ENCODE measurements at places on chromosomes 16 and 17.

DNA sequence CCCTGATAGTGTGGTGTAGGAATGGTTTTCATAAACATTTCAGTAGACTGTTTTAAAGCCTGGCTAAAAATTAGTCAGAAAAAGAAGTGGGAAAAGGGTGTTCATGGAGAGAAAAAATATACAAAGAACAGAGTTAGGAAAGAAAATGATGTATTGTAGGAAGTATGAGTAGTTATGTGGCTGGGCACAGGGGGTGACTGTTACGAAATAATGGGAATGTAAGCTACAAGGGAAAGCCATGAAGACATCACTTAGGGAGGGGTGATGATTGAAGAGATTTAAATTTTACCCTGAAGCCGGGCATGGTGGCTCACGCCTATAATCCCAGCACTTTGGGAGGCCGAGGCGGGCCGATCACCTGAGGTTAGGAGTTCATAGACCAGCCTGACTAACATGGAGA is 55.3 kb downstream of the NUP88 start:
- no peak for DNase-seq

- peak; percentile 40 for DNase-seq
Observed at GRCh38 chr17:75110234-75110937, 617 bp downstream of the ARMC7 start.

- peak; percentile 84 for DNase-seq
Observed at GRCh38 chr17:80441133-80441578, 26.2 kb downstream of the ENDOV start.

DNA sequence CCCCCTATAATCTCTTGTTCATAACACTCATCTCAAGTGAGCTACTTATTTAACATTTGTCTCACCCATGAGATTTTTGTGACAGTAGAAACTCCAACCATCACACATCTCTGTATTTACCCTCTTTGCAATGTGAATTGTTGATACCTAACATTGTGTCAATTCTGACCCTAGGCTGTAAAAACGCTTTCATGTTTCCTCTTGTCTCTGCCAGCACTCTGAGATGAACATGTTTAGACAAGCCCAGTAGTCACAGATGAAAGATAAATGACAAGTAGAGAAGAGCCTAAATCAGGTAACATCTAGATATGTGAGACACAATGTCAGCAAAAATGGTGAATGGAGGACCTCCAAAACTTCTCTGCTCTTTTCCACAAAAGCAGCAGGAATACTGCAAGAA is 1254.5 kb upstream of the GOT2 start:
- DNase-seq: no peak

DNA sequence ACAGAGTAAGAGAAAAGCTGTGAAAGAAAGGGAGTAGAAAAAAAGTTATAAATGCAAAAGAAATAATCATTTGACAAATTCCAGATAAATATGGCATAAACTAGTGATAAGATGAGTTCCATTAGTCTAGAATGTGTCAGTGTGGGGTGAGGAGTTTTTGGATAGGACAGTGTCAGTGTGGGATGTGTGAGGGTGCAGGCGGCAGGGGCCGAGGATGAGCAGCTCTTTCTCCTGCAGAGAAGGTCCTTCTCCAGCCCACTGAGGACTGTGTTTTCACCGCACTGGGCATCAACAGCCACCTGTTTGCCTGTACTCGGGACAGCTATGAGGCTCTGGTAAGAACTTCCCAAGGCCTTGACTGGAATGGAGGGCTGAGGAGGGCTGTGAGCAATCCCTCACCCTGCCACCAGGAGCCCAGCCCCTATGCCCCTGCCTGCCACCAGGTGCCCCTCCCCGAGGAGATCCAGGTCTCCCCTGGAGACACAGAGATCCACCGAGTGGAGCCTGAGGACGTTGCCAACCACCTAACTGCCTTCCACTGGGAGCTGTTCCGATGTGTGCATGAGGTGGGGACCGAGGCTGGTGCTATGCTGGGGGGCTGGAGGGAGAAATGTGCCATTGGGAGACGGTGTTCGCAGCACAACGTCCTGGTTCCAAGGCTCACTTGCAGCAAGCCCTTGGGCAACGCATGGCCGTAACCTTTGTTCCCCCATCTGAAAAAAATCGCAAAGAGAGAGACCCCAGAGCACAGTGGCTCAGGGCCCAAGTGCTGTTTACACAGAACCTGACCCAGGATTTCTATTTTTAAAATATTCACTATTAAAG is 13.1 kb downstream of the RAPGEFL1 start:
- DNase-seq: peak; percentile 80

DNA sequence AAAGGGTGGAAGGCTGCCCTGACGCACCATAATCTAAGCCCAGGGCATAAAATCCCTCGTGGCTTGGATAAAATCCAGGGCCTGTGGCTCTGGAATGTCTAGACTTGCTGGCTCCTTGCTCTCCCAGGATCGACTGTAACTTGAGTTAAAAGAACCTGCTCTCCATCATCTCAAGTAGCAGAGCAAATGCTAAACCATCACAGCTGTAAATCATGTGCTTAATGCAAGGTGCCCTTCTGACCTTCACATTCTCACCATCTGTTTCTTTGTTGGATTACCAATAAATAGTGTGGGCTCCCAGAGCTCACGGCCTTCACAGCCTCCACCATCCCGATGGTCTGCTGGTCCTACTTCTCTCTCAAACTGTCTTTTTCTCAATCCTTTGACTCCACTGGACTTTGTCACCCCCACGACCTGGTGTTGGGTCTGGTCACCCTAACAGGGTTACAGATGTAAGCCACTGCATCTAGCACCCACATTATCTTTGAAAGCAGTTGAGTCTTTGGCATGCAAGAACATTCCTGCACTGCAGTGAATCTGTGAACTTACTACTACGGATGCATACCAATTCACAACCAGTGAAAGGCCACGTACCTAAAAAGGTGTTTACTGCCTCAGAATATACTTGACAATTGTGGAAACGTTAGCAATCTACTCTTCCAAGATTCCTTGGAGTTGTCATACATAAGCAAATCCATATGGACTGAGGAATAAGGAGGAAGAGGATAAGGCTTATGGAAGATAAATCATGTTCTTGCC is 15.3 kb downstream of the RSL1D1 start:
- peak; percentile 51 for DNase-seq

DNA sequence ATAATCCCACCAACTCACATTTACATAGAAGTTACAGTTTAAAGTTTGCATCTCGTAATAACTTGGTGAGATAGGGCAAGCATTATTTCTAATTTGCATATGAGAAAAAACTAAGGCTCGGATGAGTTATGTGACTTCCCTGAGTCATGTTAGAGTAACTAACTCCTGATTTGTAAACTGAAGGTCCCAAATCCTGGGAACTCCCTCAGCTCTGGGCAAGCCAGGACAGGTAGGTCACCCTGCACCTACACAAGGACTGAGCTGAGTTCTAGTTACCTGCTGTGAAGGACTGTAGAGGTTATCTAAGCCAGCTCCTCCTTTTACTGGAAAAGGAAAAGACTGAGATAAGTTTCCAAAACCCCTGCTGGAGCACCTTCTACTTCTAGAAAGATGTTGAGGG is 92.1 kb upstream of the HLF start:
- DNase-seq: no peak

GRCh38 chr16:61858988-61859387 is 177.2 kb downstream of the CDH8 start:
- no peak for DNase-seq

GRCh38 chr17:31412511-31412910 is 21.0 kb downstream of the RAB11FIP4 start:
- no peak for DNase-seq

- DNase-seq: no peak
Observed at GRCh38 chr16:88498576-88499208, 45.6 kb downstream of the ZFPM1 start.

- peak; percentile 39 for DNase-seq
Observed at GRCh38 chr16:19520861-19521331, 1.0 kb downstream of the GDE1 start.

DNA sequence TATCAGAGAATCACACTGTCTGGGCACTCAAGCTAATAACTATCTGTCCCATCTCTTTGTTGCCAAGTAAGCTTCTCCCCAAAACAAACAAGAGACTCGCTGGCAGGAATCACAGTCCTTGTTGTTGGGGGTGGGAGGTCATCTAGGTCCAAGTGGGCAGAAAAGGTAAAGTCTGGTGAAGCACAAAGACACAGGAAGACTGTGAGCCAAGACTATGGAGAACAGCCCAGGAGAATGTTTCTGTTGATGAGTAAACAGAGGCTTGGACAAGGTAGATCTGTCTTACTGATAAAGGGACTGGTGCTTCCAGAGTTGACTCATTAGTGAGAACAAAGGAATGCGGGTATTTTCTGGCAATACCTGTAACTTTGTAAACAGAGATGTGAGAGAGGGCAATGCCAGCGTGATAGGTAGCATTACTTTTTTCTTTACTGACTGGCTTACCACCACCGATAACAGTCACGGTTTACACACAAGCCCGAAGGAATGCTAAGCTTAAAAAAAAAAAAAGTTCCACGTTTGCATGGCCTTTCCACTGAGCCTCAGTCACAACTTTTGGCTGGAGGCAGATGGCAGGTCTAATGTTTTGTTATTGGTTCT is 11.5 kb upstream of the MMD start:
- DNase-seq: peak; percentile 81

- peak; percentile 90 for DNase-seq
Observed at GRCh38 chr17:20226814-20227482, 217.8 kb downstream of the SPECC1 start.

- DNase-seq: no peak
Observed at GRCh38 chr17:50813583-50813982, 21.8 kb upstream of the WFIKKN2 start.

- no peak for DNase-seq
Observed at GRCh38 chr16:64489449-64489848, 632.4 kb downstream of the CDH11 start.

DNA sequence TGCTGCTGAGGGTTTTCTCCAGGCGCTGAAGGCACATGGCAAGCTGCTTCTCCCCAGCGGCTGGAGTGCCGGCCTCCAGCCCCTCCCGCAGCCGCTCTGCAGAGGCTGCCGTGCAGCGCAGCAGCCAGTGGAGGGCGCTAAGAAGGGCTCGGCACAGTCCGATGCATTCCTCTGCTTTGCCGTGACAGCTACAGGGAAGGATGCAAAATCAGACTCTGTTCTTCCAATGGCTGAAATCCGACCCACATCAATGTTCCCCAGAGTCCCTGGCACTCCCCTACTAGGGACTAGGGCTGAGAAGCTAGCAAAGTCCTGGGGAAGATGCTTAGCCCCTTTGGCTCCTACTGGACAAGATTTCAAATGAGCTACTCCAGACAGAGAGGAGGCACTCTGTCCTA is 19.0 kb downstream of the MED24 start:
- DNase-seq: peak; percentile 88

DNA sequence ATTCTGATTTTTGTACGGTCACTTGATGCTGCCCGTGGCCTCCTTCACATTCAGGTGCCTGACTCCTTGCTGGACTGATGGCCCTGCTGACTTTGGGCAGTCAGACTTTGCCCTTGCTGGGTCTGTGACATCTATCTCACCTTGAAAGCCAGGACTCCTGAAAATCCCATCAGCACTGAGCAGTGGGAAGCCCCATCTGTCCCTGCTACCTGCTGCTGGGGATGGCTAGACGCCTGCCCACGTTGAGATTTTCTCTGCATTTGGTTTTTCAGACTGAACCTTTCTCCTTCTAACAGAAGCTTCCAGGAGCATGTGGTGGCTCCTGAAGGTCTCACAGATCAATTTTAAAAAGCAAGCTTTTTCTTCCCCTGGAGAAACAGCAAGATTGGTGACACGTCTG is 10.2 kb upstream of the ZNF18 start:
- DNase-seq: no peak

DNA sequence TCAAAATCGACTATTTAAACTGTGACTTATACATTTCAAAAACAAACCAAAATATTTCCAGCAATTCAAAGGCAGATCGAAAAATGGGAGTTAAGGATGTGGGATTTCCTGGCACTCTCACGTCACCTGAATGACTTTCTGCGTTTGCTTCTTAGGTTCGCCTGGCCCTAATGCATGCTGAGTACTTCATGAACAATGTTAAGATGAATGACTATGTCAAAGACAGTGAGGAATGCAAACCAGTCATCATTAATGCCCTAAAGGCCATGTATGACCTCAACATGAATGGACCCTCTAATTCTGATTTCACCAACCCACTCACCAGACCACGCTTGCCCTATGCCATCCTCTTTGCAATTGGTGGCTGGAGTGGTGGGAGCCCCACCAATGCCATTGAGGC is 7.3 kb downstream of the KLHL10 start:
- no peak for DNase-seq

DNA sequence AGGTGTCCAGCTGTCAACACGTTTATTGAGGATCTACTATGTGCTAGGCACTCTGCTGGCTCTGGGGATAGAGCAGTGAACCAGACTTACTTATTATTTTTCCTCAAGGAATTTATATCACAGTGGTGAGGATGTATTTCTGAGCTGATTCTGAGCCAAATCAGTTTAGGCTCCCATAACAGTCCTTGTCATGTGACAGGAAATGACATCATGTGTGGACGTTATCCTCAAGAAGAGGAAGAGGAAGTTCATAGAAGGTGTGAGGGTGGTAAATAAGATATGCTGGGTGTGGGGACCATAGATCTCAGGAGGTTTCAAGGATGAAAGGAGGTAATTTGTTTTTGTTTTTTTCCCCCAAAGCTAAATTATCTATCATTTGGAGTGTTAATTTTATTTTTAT is 873.5 kb upstream of the EEF2KMT start:
- DNase-seq: no peak

- peak; percentile 86 for DNase-seq
Observed at GRCh38 chr17:58352596-58353388, 791 bp upstream of the SUPT4H1 start.

DNA sequence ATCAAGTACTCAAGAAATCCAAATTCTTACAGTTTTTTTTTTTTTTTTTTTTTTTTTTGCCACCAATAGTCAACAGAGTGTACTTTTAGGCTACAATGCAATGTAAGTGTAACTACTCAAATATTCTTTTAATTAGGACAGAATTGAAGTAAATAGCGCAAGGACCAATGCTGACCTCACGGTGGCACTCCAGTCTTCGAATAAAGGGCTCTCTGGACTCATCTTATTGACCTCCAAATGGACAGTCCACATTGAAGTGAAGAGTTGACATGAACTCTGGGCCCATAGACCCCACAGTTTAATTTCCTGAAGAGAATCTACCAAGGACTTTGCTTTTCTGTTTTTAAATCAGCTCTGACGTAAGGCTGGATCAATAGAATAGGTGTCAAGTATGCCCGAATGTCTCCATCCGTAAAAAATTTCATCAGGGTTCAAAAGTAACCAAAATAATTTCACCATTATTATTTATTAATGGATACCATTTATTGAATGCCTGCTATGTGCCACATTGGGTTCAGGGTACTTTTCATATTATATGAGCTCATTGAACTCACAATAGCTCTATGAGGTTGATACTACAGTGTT is 7.3 kb upstream of the DDX52 start:
- DNase-seq: peak; percentile 33

- peak; percentile 22 for DNase-seq
Observed at GRCh38 chr16:62041401-62041800, 5.2 kb upstream of the CDH8 start.

DNA sequence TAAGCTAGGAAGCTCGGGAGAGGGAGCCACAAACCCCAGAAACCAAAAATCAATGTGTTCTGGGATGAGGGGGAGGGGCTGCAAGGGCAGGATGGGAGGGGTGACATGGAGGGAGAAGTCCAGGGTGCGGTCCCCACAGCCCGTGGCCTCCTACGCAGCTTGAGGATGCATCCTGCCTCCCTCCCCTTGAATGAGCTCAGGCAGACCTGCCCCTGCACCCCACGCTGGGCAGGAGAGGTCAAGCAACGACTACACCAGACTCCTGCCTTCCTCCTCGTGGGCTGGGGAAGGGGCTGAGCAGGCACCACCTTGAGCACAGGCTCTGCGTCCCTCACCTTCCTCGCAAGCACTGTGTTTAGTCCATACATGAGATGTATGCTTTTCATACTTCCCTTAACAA is 3.9 kb downstream of the ANKRD13B start:
- no peak for DNase-seq

- no peak for DNase-seq
Observed at GRCh38 chr17:11406716-11407115, 165.7 kb downstream of the SHISA6 start.
